ENCODE measurements at places on chromosomes 7 and 10. TPM values are rescaled to one million over a fixed set of nuclear protein-coding genes. Genes with fewer than 3 reads are reported as not detected.

The ADAMTS14 gene
- 0.29 TPM for total RNA-seq

The CXCL12 gene
- 137 TPM for total RNA-seq

- no peak for DNase-seq
Measured at GRCh38 chr10:31401287-31401686, 82.3 kb downstream of the ZEB1 start.

DNA sequence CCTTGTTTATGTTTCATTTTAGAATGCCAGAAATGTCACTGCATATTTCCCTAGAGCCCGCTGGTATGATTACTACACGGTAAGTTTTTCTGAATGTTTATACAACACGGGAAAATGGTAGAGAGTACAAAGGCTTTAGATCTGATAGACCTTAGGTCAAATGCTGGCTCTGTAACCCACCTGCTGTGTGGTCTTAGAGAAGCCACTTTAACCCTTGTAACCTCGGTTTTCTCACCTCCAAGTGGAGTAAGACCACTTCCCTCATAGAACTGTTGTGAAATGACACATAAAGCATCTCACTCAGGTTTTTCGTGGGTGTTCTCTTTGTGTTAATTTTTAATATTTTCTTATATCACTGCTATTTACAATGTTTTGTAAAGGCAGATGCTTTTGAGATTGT lies 13.9 kb upstream of the MGAM2 start:
- no peak for DNase-seq

The PIK3AP1 gene
- total RNA-seq: 3.7 TPM

The NPC1L1 gene
- total RNA-seq: 11.0 TPM

GRCh38 chr7:116872026-116872425 lies 9.6 kb downstream of the CAPZA2 start:
- no peak for DNase-seq

DNA sequence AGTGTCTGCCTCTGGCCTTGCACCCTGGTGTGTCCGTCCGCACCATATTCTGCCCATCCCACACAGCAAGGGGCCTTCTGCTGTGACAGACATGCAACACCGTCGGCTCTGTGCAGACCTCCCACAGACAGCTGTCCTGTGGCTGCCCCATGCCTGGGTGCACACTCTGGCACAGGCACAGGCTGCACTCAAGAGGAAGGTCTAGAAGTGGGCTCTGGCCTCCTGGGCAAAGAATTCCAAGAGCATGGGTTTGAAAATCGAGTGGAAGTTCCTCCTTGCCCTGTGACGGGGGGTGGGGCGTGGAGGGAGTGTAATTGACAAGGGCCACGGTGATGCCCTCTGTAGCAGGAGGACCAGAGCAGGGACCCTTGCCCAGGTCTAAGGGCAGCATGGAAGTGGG lies 4.3 kb upstream of the LOXL4 start:
- no peak for DNase-seq

GRCh38 chr10:91909117-91909677 lies at the start of gene FGFBP3:
Gene FGFBP3, minus strand, starts transcription at chr10:91909486. Its CDS starts 517 bp downstream, at chr10:91908969.
- DNase-seq: no peak

DNA sequence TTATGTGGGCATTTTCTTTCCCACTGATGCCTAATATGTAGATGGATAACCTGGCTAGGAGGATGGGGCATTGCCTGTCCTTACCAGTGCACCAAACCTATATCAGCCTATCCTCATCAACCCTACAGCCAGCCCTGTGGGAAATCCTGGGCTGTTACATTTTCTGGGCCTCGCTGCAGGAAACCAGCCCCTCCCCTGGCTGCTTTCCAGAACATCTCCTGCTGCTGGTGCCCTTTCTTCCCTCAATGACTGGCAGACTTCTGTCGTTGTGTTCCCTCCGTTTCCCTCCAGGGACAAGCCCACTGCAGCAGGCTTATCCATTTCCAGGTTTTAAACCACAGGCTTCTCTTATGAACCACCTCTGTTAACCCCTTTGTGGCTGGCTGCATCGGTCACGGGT lies 486.1 kb upstream of the COBL start:
- no peak for DNase-seq

DNA sequence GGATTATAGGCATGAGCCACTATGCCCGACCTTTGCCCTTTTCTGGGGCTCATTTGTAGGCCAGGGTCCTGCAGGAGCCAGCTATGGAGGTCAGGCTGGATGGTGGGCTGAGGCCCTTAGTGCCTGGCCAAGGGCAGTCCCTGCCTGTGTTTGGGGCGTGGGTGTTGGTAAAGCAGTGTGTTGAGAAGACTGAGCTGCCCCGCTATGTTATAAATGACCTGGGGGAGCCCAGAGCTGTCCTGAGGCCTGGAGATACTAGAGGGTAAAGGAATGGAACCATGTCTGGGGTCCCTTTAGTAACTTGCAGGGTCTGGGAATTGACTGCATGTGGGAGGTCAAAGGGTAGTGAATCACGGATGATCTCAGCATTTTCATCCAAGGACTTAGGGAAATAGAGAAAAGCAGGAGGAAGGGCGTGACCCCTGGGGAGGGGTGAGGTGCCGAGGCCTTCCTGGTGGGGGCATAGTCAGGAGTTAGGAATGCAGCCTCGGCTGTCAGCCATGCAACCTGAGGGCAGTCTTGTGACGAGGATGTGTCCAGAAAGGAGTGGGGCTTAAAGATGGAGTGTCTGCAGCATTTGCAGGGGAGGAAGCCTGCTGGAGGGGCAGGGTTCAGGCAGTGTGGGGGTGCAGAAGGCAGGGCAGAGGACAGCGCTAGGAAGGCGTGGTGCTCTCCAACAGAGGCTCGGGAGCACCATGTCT lies 31.5 kb downstream of the TMEM248 start:
- no peak for DNase-seq

The IKZF1 gene
- total RNA-seq: 2.0 TPM

GRCh38 chr7:133275008-133275407 lies 22.1 kb downstream of the EXOC4 start:
- no peak for DNase-seq

DNA sequence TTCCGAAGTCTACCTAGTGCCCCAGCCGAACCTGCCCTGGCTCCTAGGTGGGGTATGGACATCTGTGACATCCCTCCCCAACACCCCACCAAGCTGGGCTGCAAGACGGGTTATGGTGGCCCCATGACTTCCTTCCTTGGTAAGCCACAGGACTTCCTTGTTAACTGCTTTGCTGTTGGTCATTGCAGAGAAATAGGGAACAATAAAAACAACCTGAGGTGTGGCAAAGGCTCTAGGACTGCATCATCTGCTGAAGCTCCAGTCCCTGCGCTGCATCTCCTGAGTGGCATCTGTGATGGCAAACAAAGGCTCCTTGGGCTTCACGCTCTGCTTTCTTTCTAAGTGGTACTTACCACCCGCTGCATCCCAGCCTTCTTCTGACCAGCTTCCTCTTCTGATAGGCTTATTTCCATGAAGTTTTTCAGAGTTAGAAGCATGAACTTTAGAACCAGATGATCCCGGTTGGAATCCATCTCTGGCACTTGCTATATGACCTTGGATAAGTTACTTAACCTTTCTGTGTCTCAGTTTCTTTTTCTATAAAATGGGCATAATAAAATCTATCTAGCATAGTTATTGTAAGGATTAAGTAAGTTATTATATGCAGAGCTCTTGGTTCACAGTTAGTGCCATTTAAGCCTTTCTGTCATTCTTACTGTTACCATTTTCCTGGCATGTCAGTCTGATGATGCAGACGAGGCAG lies 216.8 kb downstream of the RPS24 start:
- DNase-seq: no peak

The PRSS37 gene
- not detected for total RNA-seq

GRCh38 chr7:29900745-29901144 lies 88.9 kb downstream of the SCRN1 start:
- no peak for DNase-seq

The AKR1E2 gene
- total RNA-seq: 4.7 TPM

GRCh38 chr7:23294549-23295400 lies 4.4 kb upstream of the MALSU1 start:
- no peak for DNase-seq

The KDM7A gene
- 7.5 TPM for total RNA-seq

The ABLIM1 gene
- total RNA-seq: 77.7 TPM

The INA gene
- 9.4 TPM for total RNA-seq

GRCh38 chr10:101099901-101100300 lies 31.2 kb upstream of the TLX1 start:
- DNase-seq: no peak

The CPXM2 gene
- total RNA-seq: 51.1 TPM

The ADCYAP1R1 gene
- total RNA-seq: 2.8 TPM

DNA sequence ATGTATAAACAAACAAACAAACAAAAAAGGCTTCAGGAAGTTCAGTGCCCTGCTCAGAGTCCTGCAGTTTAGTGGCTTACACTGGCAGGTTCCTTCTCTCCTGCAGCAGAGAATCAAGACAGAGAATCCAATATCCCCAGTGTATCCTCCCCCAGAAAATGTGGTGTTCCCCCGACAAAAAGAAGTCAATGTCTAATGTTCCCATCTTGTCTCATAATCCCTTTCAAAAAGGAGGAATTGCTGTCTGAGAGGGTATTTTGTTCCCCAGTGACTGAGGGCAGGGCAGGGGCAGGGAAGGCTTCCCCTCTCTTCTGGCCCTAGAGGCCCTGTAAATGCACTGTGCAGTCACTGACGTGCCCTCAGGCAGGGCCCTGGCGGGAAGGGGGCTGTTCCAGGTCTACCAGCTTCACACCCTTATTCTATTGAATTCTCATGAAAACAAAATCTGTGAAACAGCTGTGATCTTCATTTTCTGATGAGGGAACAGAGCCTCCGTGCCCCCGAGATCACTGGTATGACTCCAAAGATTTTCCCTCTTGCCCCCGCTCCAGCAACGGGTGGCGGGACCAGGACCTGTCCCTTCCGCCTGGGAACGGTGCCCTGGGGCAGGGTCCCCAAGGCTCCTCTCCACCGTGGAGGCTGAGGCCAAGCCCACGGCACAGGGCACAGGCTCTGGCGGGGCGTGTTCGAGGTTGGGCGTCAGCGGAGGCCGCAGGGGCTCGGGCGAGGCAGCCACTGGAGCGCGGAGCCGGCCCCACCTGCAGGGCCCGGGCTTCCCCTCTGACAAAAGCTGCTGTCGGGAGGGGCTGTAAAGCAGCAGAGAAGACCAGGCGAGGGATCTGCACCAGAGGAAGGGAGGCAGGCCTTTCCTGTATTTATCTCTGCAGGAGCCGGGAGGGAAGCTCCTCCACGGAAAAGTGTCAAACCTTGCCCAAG lies 13.4 kb upstream of the WDFY4 start:
- no peak for DNase-seq

The ADAM12 gene
- 5.2 TPM for total RNA-seq

The PRTFDC1 gene
- 22.9 TPM for total RNA-seq

The OR2A5 gene
- total RNA-seq: not detected

- no peak for DNase-seq
Measured at GRCh38 chr10:48366261-48366660, 59.8 kb downstream of the MAPK8 start.

The BNIP3 gene
- total RNA-seq: 24.2 TPM

- no peak for DNase-seq
Measured at GRCh38 chr7:117715784-117716445, 157.3 kb downstream of the CTTNBP2 start.

The FFAR4 gene
- total RNA-seq: 0.70 TPM

The POLR2J2 gene
- total RNA-seq: 9.4 TPM

DNA sequence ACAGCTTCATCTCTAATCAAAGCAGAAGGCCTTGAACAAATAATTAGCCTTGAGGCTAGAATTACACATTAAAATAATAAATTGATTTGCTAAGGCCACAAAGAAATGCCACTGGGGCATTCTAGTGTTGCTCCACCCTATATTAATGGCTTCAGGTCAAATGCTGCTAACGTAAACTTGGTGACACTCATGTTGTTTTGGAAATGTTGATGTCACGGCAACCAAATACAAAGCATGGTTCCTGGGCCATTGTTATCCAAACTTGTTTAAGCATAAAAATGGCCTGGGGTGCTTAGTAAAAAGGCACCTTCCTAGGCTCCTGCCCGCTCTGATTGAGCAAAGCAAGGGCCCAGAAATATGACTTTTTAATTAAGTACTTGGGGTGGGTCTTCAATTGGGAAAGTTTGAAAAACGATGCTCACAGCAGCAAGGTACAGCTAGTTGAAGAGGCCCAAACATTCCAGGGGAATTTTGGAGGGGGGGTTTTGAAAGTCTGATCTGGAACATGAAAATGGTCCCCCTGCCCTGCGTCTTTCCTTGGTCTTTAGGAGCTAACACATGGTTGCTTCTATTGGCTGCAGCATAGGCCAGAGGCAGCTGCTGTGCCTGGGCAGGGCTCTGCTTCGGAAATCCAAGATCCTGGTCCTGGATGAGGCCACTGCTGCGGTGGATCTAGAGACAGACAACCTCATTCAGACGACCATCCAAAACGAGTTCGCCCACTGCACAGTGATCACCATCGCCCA lies 67.8 kb downstream of the ABCC2 start:
- no peak for DNase-seq

Measured in type B pancreatic cell (in vitro differentiated cells).